ENCODE measurements at places on chromosomes 1 and 21. TPM values are rescaled to one million over a fixed set of nuclear protein-coding genes. Genes with fewer than 3 reads are reported as not detected.

CADM3 gene
- 0.27 TPM for polyA plus RNA-seq

CHI3L1 gene
- 0.45 TPM for polyA plus RNA-seq

TEX38 gene
- 0.09 TPM for polyA plus RNA-seq

IQCC gene
- polyA plus RNA-seq = 4.8 TPM

Measured in small intestine (tissue), 16 donors.